ENCODE measurements at places on chromosomes 3 and 15.
A peak's percentile ranks its signal among the peaks of the same experiment; 100 is the strongest.

DNA sequence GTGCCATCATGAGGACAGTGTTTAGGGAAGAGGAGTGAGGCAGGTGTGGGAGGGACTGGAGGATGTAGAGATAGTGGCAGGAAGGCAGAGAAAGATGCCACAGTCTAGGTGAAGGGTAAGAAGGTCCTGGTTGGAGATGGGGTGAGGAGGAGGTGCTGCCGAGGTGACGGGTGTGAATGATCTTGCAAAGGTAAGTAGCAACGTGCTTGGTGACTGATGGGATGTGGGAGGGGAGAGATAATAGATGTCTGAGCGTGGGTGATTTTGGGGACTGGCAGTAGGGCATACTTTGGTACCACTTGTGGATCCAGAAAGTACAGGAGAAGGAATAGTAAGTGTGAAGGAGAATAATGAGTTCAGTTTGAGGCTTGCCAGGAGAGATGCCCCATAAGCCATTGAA, 27.2 kb downstream of the EPHB3 start:
- DNase-seq: no peak

- no peak for DNase-seq
These were observed 12.3 kb upstream of the PLD1 start for GRCh38 chr3:171822431-171823106.

GRCh38 chr3:184505076-184505878, 56.3 kb upstream of the EPHB3 start:
- DNase-seq: no peak

GRCh38 chr3:41650406-41650805, 311.5 kb downstream of the ULK4 start:
- no peak for DNase-seq

DNA sequence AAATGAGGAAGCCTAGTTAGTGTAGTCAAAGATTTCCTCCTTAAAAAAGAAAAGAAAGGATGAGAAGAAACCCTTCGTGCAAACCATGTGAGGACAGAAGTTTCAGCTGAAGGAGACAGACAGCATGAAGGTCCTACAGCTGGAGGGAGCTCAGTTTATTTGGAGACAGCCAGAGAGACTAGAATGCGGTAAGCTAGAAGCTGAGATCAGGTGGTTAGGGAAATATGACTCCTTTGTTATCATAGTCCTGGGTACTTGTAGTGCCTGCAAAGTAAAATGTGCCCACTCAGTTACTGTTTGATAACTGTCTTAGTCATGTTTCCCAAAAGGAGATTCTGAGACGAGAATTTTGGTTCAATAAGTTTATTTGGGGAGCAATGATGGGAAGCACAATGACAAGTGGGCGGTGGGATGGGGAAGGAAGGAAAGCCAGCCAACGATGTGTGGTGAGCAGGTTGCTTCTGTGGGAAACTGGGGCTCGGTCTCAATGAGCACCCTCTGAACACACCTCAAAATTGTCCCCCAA, 178.8 kb upstream of the SNTN start:
- DNase-seq: no peak

DNA sequence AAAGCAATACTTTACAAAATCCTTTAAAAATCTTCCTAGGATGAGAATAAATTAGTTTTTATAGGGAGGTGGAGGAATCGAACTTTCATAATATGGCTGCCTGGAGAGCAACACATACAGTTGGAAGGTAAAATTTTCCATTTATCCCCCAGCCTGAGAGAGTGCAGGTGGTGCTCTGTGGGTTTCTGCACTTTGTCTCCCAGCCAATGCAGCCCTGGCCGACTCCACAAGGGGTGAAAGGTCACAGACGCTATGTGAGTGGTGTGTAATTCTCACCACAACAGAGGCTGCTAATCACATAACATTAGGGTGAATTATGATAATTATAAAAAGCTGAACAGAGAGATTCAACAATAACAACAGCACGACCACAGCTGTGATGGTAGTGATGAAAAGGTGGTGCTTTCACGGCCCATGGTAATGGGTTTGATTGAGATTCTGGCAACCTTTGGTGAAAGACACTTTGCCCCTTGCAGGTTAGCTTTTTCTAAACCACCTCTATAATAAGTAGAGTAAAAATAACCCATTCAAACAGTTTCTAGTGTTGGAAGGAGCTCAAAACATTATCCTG, 30.1 kb upstream of the NANOGP8 start:
- peak; percentile 18 for DNase-seq

- no peak for DNase-seq
These were observed 36.1 kb downstream of the LIPC start for GRCh38 chr15:58467722-58468423.

DNA sequence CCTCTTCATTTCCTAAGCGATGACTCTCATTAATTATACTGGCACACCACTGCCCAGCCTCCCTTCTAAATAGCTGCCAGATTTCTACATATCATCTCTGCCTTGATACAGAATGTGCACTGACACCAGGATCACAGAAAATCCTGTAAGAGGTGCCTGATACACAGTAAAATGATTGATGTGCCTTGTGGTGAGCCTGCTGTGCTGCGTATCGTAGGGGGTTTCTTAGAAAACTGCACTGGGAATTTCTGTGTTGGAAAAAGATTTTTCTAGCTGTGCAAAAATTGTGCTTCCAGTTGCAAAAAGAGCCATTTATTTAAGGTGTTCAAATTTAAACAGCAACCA, 3.0 kb upstream of the PLCH1 start:
- no peak for DNase-seq

GRCh38 chr3:74445541-74445940, 168.9 kb downstream of the CNTN3 start:
- no peak for DNase-seq

DNA sequence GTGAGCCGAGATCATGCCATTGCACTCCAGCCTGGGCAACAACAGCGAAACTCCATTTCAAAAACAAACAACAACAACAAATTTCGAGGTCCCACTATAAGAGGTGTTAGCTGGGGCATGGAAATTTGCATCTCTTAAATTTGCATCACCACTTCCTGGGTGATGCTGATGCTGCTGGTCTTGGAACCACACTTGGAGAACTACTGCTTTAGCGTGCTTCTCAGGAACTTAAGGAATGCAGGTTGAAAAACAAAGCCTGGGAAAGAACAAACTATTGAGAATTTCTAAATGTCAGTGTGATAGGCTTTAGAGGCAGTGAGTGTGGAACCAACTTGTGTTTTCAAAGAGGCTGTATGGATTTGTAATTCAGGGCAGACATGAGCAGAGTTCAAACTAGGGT, 858.4 kb upstream of the ARPP21 start:
- DNase-seq: no peak

DNA sequence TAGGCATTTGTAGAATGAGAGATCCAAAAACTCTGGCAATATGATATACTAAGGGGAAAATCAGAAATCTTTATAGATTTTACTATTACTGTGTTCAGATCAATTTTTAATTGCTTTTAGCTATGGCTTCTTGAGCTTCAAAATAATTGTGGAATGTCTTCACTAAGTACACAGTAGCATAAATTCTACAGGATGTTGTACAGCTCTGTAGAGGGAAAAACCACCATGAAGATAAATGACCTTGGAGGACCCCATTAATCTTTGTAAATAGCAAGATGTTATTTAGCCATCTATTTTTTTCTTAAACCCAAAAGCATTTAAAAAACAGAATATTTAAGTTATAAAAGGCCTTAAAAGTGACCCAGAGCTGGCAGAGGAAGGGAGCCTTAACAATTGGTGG, 43.9 kb upstream of the FNDC3B start:
- DNase-seq: no peak

GRCh38 chr3:120160050-120160449, 65.8 kb upstream of the GSK3B start:
- no peak for DNase-seq

DNA sequence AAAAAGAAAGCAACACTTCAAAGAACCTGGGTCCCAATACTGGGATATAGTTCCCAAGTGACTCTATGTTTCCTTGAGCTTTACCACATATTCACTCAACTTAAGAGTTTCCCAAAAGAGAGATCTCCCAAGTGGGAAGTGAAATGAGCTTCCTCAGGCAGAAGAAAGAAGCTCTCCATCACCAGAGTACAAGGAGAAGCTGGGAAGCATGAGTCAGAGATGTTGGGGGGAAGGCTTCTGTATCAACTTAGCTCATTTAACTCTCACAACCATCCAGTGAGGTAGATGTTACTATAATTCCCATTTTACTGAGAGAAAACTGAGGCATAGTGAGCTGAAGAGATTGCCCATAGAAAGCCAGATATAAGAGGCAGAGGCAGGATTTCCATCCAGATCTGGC, 47.0 kb upstream of the TRIM42 start:
- DNase-seq: no peak

DNA sequence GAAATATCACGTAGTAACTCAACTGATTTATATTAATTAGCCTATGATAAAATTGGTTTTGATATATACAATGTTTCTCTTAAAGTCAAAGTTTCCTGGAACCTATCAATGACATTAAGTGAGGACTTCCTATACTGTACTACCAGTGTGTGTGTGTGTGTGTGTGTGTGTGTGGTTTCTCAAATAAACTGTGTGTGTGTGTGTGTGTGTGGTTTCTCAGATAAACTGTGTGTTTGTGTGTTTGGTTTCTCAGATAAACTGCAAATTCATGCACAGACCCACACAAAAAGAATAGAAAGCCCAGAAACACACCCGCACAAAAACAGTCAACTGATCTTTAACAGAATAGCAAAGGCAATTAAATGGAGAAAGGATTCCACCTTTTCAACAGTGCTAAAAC, 14.5 kb upstream of the WDR5B start:
- no peak for DNase-seq

- no peak for DNase-seq
These were observed 730.7 kb upstream of the ALCAM start for GRCh38 chr3:104635872-104636580.

- no peak for DNase-seq
These were observed 161.0 kb upstream of the CTDSPL start for GRCh38 chr3:37700466-37701248.

- DNase-seq: no peak
These were observed 40.8 kb downstream of the KAT2B start for GRCh38 chr3:20080956-20081554.

DNA sequence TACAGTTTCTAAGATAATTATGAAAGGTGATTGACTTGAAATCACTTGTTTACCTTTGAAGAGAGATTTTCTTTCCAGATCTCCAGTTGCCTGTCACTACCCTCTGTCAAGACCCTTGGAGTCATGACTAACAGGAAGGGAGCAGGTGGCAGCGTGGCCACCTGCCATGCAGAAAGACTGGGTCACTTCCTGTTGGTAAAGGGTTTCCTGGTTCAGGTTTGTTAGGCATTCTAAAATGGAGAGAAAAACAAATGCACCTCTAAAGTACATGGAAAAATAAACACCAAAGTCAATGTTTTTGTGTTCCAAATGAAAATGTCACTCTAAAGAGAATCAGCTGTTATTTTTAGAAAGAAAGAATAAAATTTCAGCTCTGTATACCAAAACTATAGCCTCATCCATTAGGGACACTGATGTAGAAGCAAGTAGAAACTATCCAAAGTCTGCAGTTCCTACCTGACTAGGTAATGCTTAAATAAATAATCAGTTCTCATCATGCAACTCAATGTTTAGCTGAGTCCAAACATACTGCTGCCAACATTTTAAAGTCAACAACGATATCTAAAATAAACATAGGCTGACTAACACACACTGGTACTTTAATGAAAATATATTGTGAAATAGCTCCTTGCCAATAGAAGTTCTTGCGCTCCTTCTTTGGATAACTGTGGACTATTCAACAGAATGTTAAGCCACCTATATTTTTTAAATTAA, 23.9 kb upstream of the TM4SF1 start:
- no peak for DNase-seq

DNA sequence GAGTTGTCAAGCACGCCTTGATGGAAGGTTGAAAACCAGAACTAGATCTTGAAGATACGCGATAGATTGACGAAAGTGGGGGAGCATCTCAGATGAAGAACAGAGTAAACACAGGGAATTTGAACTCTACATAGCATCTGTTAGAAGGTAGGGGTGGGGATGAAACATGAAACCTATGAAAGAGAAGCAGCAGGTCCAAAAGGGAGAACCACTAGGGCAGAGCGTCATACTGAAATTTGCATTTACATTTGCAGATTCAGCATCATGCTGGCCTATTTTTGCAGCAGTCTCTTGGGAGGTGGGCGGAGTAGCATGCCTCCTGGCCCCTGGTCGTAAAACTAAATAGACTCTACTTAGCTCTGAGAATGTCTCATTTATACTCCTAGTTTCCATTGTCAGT, 46.1 kb upstream of the RASGRP1 start:
- no peak for DNase-seq

DNA sequence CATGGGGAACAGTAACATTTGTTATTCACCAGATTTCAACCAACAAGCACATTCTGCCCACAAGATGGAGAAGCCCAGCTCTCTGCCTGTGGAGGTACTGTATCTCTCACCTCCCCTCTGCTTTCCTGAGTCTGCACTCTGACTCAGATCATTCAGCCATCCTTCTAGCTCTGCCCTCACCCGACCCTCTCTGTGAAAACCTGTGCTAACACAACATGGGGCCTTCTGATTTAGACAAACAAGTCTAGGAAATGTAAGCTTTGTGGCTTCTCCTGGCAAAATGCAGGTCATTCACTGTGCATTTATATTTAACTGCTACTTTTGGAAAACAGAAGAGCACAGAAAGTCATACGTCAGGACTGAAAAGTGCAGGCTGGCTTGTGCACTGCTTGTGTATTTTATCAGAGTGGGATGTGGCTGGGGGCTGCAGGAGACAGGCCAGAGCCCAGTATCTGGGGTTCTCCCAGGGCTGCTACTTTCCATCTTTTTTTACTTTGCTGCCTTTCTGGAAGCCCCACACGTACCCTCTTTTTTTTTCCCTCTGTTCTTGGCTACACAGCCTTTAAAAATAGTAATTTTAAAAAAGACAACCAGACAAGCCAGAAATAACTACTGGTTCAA, 50.8 kb downstream of the SUSD5 start:
- no peak for DNase-seq

DNA sequence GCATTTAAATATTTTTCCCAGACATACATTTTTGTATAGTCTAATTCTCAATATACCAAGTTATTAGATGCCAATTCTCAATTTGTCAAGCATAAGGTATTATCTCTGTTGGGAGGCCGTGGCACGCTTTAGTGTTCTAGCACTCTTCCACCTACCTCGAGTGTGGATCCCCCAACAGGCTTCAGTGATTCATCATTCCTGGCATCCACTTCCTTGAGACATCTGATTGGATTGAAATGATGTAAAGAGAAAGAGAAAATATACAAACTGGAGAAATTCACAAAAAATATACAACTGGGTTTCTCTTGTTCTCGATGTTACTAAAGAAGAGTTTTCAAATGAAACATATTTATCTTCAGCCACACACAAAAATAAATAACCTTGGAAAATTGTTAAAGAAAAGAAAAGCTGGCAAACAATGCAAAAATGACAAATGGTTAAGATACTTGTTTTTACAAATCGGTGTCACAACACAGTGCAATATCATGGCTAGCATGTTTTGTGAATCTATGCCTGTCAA, 218.0 kb upstream of the CDIN1 start:
- no peak for DNase-seq

- DNase-seq: no peak
These were observed 67.2 kb upstream of the TGFBR2 start for GRCh38 chr3:30539206-30539605.

DNA sequence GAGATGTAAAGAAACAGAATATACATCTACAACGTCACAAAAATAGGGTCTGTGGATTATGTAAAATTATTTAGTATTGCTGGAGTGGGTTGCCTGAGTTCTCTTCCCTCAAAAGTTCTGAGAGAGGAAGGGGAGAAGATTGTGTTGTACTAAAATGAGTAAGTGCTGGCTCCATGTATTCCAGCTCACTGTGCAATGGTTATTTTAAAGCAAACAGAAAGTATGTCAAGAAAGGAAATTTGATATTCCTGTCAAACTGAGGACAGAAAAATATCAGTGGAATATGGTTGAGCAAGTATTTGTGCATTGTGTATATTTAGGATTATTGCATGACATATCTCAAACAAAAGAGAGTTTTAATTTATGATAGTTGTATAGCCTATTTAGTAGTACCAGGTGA, 2.2 kb downstream of the TRPC1 start:
- no peak for DNase-seq
